ENCODE measurements at places on chromosomes 1 and 21.
A peak's percentile ranks its signal among the peaks of the same experiment; 100 is the strongest.

- DNase-seq = no peak
These were observed 164.9 kb upstream of the TMEM51 start for GRCh38 chr1:14988636-14989035.

- DNase-seq = no peak
These were observed 1.7 kb downstream of the COP1 start for GRCh38 chr1:176205332-176205914.

DNA sequence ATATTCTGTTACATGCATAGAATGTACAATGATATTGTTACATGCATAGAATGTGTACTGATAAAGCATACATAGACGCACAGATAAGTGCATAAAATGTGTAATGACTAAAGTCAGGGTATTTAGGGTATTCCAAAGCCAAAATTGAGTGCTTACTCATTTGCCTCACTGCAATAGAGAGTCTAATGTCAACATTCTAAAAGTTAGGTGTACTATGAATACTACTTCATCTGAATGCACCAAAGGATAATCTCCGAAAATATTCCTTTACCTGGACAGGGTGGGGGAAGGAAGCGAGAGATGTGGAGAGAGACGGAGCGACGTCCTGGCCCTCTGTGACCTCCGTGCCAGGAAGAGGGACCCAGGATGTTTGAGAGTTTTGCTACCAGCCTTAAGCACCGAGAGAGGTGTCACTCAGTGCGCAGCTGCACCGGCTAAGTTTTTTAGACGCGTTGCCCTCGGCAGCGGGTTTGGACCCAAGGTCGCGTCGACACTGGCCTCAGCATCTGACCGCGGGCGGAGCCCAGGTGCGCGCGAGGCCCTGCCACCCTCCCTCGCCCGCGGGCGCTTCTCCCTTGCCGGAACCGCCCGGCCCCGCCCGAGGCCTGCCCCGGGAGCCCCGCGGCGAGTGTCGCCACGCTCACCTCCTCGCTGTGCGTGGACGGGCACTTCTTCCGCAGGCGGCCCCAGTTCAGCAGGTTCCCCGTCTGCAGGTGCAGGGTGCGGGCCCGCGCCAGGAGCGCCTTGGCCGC lies 660 bp downstream of the GCLM start:
- DNase-seq = no peak

DNA sequence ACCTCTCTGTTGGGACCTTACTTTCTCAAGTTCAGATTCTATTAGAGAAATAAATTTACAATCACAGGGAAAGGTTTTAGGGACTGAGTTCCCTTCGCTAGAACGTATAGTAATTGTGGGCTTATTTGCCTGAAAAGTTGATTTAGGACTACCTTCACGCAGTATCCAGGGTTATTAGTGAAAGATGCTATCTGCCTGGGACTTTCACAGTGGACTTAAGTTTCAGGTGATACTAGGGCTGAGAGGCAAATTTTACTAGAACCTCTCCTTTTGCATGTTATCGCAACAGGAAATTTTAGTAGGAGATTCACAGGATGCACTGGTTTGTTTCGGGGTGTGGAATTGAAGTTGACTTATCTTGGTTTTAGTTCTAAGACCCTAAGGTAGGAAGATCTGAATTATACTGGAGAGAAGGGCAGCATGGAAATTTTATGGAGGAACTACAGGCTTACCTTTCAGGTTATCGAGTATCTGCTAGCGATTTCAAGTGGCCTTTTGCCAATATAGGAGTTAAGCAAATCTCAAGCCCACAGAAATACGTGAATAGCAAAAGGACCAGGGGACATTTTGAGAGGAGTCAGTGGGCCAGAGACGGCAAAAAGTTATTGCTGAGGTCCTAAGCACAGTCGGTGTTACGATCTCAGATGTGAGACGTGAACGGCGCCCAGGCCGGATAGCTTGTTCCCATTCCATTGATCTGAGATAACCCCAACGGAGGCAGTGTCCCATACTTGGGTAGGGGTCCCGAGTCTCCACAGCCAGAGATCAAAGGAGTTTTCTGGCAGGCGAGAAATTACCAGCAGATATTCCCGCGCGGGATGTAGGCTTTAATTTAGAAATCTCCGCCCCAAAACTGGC lies 723 bp upstream of the GNAI3 start:
- no peak for DNase-seq

DNA sequence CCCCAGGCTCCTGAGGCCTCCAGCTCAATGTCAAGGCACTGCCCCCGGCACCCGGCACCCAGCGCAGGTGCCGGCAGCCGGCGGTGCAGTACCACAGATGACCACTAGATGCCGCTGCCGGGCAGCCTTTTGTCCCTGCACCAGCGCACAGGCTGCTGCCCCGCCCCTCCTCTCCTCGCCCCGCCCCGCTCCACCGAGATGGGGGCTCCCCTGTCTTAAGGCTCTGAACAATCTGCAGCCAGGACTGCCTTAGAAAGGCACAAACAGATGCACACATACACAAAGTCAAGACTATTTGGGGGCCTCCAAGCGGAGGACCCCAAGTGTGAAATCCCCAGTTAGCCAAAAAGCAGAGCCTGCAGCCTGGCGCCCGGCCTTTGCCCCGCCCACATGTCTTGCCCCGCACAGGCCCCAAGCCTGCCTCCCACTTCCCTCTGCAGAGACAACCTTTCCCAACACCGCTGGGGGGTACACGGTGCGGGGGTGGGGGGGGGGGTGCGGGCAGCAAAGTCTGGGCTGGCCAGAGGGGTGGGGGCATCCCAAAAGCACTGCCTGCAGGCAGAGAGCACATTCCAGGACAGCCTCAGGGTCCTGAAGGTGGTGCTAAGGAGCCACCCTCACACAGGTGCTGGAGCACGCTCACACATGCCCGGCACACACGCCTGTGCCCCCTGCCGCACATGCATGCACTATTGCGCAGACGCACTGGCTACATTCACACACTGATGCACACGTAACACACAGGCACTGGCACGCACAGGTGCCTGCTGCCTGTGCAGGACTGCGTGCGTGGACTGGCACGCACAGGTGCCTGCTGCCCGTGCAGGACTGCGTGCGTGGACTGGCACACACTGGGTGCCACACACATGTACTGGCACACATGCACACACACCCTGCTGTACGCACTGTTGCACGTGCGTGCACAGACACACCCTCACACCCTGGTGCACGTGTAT lies 37.1 kb downstream of the ARHGEF16 start:
- peak; percentile 2 for DNase-seq

GRCh38 chr1:172109359-172109758 lies 268.1 kb downstream of the DNM3 start:
- no peak for DNase-seq

GRCh38 chr1:89022167-89022959 lies at the start of gene GBP3:
Gene GBP3, minus strand, starts transcription at chr1:89022866. Its CDS starts 2,145 bp downstream, at chr1:89020721.
- DNase-seq = no peak

- DNase-seq = no peak
These were observed 35.9 kb upstream of the PTGFRN start for GRCh38 chr1:116873680-116874271.

DNA sequence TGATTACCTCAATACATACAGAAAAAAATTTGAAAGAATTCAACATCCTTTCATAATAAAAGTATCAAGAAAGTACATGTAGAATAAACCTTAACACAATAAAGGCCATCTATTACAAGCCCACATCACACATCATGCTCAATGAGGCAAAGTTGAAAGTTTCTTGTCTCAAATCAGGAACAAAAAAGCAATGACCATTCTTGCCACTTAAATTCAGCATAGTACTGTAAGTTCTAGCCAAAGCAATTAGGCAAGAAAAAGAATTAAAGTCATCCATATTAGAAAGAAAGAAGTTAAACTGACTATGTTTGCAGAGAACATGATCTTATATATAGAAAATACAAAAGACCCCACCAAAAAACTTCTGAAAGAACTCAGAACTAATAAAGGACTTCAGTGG lies 44.5 kb downstream of the KCNT2 start:
- DNase-seq = no peak

DNA sequence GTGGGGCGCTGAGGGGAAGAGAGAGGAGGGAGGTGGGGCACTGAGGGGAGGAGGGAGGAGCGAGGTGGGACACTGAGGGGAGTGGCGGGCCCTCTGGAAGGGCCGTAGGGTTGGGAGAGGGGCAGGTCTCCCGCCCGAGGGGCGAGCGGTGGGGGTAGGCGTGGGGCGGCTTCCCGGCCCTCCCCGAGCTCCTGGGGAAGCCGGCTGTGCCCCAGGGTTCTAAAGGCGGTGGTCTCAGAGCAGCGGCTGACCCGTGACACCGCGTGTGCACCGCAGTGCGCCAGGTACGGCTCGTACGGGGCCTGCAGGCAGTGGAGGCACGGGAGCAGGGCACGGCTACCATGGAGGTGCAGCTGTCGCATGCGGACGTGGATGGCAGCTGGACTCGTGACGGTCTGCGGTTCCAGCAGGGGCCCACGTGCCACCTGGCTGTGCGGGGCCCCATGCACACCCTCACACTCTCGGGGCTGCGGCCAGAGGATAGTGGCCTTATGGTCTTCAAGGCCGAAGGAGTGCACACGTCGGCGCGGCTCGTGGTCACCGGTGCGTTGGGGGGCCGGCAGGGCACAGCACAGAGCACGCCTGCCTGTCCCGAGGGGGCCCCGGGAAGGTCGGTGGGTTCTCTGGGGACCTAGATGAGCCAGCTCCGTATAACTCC lies 68.5 kb downstream of the OBSCN start:
- DNase-seq = no peak

GRCh38 chr1:209692745-209693504 lies 11.7 kb upstream of the HSD11B1 start:
- peak; percentile 74 for DNase-seq

- DNase-seq = no peak
These were observed 547.2 kb downstream of the PLPP3 start for GRCh38 chr1:56032096-56032676.

- no peak for DNase-seq
These were observed 32.7 kb upstream of the CRB1 start for GRCh38 chr1:197235355-197235754.

- no peak for DNase-seq
These were observed 390.6 kb downstream of the PTPRC start for GRCh38 chr1:199029401-199029800.

DNA sequence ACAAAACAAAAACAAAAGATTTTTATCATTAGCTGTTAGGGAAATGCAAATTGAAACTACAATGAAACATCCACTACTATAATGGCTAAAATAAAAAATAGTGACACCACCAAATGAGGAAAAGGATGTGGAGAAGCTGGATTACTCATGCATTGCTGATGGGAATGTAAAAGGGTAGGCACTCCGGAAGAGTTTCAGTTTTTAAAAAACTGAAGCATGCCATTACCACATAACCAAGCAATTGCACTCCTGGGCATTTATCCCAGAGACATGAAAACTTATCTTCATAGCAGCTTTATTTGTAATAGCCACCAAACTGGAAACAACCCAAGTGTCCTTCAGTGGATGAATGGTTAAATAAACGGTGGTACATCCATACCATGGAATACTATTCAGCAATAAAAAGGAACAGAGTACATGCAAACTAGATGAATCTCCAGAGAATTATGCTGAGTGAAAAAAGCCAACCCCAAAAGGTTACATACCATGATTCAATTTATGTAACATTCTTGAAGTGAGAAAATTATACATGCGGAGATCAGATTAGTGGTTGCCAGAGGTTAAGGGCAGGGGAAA lies 14.5 kb upstream of the CFAP298 start:
- no peak for DNase-seq

DNA sequence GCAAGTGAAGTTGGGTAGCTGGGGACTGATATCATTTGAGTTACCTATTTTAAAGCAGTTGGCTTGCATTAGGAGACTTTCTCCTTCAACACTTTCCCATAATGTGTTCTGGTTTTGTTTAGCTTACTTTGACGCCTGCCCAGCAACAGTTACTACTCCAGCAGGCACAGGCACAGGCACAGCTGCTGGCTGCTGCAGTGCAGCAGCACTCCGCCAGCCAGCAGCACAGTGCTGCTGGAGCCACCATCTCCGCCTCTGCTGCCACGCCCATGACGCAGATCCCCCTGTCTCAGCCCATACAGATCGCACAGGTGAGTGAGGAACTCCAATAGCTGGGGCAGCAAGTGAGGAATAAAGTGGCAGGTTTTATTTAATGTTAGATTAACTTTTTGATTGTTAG lies 144.3 kb downstream of the CD247 start:
- DNase-seq = no peak

- no peak for DNase-seq
These were observed at the start of gene KRTAP22-1 for GRCh38 chr21:30600787-30601186. Gene KRTAP22-1, plus strand, starts transcription at chr21:30601087.

GRCh38 chr21:45545691-45546531 lies 3.7 kb upstream of the SLC19A1 start:
- no peak for DNase-seq

DNA sequence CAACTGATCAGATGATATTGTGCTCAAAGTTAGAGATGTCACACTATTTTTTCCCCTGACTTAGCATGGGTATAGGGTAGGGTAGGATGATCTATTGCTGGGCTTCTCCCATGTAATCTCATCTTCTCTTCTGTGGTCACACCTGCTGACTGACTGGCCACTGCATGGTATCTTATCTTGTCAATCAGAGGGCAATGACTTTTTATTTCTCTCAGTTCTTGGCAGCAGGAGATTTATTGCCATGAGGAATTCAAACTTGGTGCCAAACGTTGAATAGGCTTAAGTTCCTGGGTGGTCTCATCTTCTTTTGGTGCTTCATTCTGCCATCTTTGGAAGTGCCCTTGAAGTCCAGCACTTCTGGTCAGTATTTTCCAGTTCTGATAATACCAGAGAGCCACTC lies 226.4 kb upstream of the POGK start:
- DNase-seq = no peak
